ENCODE measurements at places on chromosomes 4 and X.

DNA sequence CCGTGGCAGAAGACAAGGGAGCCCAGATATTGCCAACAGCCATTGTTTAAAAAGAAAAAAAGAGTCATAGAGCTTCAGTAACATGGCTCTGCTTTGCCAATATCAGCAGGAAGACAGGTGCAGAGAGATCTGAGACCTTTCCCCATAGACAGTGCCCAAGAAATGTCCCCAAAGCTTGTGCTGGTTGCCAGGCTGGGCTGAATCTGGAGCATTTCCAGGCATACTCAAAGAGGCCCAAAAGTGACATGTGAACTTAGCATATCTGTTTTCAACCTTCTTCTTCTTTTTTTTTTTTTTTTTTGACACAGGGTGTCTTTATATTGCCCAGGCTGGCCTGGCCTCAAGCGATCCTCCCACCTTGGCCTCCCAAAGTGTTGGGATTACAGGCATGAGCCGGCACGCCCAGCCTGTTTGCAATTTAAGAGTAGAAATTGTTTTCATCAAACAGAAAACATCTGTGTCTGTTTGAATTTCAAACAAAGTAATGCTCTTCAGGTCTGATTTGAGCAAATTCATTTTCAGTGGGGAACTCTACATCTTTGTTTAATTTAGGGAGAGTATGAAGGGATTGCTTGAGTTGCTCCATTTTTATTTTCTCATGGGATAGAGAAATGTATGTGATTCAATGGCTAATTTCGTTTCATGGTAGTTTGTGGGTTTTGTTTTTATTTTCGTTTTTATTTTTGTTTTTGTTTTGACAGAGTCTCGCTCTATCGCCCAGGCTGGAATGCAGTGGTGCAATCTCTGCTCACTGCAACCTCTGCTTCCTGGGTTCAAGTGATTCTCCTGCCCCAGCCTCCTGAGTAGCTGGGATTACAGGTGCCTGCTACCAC, 56.6 kb upstream of the RBM47 start:
- DNase-seq, result no peak

GRCh38 chr4:113809311-113809710, 47.8 kb upstream of the CAMK2D start:
- DNase-seq, result no peak

DNA sequence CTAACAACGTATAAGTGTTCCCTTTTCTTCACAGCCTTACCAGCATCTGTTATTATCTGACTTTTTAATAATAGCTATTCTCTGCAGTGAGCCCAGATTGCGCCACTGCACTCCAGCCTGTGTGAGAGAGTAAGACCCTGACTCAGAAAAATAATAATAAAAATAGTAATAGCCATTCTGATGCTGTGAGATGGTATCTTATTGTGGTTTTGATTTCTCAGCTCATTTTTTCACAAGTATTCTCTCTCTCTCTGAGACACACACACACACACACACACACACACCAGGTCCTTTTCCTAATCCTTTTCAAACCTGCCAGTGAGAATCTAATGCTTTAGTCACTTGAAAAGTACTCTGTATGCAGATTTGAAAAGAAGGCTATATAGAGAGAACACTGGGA, 89.8 kb downstream of the CHIC2 start:
- DNase-seq, result no peak

DNA sequence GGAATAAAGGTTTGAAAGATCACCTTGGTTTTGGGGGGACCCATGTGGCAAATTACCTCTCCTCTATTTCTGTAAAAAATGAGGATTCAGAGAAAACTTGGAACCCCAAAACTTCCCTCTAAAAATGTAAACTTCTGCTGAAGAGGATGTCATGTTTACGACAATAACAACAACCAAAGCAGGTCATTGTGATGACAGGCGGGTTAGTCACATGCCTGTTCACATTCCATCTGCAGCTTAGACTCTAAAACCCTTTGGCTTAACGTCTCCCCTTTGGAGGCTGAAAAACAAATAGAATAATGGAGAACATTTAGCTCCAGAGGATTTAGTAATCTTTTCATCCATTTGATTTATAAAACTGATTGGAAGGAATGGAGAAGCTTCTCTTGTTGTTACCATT, 75.0 kb upstream of the FAM9C start:
- DNase-seq, result no peak

GRCh38 chrX:98405376-98405775, 1521.7 kb downstream of the RPA4 start:
- no peak for DNase-seq

DNA sequence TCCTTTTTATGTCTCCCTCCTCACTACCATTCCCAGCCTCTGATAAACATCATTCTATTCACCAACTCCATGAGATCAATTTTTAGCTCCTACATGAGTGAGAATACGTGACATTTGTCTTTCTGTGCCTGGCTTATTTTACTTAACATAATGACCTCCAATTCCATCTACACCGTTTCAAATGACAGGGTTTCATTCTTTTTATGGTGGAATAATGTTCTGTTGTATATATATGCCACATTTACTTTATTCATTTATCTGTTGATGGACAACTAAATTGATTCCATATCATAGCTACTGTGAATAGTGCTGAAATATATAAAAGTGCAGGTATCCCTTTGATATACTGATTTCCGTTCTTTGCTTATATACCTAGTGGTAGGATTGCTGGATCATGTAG, 503.9 kb downstream of the SMARCA1 start:
- no peak for DNase-seq

DNA sequence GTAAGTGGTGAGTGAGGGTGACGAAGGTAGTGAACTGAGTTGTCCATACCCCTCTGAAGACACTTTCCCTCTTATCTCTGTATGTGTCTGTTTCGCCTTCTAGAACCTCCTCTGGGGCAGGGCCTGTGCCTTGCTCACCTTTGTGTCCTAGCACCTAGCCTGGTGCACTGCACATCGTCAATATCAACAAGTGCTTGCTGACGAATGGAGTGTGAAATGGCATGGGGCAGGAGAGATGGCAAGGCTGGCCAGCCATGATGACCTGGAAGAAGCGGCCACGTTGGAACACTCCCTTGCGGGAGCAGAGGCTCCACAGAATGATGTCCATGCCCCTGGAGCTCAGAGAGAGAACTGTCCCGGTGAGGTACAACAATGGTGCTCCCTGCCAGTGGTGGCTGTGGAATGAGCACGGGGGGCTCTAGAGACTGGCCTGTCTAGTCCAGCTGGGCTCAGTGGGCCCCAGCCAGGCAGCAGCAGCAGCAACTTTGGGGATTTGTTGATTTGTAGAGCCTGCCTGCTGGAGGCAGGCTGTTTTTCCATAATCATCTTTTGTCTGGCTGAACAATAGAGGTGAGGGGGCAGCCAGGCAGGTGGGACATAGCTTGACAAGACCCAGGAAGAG, 112.2 kb upstream of the PJA1 start:
- no peak for DNase-seq

- no peak for DNase-seq
Observed at GRCh38 chr4:117425636-117426035, 340.3 kb upstream of the TRAM1L1 start.

DNA sequence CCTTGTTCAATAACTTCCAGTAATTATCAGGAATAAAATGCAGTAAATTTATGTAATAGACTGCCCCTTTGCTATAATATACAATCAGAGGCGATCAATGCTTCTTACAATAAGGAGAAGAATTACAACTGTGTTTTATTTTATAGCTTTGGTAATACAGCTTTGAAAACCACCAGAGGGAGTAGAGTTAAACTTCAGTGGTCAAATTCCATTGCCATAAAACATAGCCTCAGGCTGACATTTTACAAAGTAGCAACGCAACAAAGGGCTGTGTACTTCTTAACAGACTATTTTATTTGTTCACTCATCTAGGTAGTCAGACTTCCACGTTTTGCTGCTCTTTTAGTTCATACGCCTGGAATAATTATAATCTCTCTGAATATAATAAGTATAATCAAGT, 58.5 kb downstream of the TEX13C start:
- no peak for DNase-seq

DNA sequence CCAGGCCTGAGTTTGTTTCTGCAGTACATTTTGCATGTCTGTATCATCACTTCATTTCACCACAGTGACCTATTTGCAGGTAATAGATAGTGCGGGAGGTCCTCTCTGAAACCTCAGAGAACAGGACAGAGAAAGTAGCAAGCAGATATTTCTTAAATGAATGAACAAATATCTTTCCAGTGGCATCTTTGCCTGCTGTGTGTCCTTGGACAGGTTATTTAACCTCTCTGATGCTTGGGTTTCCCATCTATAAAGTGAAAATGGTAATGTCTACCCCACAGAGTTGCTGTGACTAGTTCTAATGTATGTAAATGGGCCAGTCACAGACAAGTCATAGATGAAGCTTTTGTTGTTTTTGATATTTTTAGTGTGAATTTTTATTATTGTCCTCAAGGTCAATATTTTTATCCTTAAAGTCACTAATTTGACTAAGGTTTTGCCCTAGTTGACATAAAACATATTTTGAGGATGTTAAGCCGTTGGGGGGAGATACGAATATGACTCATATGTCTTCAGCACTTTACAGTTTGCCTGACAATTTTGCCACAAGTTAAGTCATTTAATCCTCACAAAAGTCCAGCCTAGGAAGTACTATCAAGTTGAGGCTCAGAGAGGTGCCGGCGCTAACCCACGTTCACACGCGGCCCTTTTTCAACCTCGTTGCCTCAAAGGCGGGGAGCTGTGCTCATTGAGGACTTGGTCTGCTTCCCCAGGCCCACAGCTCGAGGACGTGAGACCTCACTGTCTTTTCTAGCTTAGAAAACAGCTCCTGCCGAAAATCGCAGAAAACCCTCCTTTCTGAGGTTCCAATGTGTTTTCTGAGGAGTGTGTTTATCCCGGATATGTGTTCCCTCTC, 126.7 kb upstream of the STX18 start:
- no peak for DNase-seq

GRCh38 chrX:130974323-130974722, 71.3 kb upstream of the ENOX2 start:
- no peak for DNase-seq

- no peak for DNase-seq
Observed at GRCh38 chrX:154819771-154820341, 14.6 kb upstream of the MPP1 start.

- DNase-seq, result no peak
Observed at GRCh38 chr4:6632125-6632524, 8.4 kb upstream of the MRFAP1 start.

- DNase-seq, result no peak
Observed at GRCh38 chr4:3231471-3231870, 17.5 kb upstream of the MSANTD1 start.

Measured in HS-27A (cell line).